ENCODE measurements at places on chromosomes 16 and 17. TPM values are rescaled to one million over a fixed set of nuclear protein-coding genes. Genes with fewer than 3 reads are reported as not detected.
A peak's percentile ranks its signal among the peaks of the same experiment; 100 is the strongest.

- DNase-seq: no peak
Measured at GRCh38 chr16:74892574-74893461, 92.1 kb downstream of the WDR59 start.

DNA sequence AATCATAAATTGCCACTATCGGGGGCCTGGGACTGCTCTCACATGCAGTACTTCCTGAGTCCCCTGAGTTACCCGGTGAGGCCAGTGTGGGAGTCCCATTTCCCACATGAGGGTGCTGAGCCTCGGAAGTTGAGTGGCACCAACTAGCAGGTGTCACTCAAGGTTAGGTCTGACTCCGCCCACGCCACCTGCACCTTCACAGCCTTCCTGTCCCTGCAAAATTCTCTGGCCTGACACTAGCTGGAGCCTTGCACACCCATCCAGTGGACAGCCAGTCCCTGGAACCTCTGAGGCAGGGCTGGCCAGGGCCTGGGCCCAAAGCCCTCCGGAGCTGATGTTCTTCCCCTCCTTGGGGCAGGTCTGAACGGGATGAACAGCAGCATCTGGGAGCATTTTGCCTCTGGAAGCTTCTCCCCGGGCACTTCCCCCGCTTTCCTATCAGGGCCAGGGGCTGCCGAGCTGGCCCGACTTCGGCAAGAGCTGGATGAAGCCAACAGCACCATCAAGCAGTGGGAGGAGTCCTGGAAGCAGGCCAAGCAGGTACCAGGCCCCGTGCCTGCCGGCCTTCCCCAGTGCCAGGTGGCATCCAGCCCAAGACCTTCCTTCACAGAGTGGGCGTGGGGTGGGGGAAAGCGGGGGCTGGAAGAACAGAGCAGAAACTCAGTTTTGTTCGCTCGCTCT, 21.9 kb downstream of the UNC13D start:
- DNase-seq: no peak

- no peak for DNase-seq
Measured at GRCh38 chr16:85366031-85366763, 246.9 kb upstream of the GSE1 start.

- DNase-seq: no peak
Measured at GRCh38 chr16:24255456-24256371, at the start of gene CACNG3. Gene CACNG3 (plus strand): TSS chr16:24256335. CDS start chr16:24256755, 420 bp downstream.

GRCh38 chr16:53541326-53541725, 38.3 kb upstream of the AKTIP start:
- DNase-seq: no peak

- no peak for DNase-seq
Measured at GRCh38 chr17:49218941-49219913, 8.7 kb downstream of the ABI3 start.

- no peak for DNase-seq
Measured at GRCh38 chr17:73827627-73828291, 183.5 kb upstream of the SDK2 start.

- DNase-seq: no peak
Measured at GRCh38 chr16:83972256-83973008, 4.4 kb downstream of the NECAB2 start.

GRCh38 chr17:40980117-40980516, 4.0 kb downstream of the KRT40 start:
- no peak for DNase-seq

DNA sequence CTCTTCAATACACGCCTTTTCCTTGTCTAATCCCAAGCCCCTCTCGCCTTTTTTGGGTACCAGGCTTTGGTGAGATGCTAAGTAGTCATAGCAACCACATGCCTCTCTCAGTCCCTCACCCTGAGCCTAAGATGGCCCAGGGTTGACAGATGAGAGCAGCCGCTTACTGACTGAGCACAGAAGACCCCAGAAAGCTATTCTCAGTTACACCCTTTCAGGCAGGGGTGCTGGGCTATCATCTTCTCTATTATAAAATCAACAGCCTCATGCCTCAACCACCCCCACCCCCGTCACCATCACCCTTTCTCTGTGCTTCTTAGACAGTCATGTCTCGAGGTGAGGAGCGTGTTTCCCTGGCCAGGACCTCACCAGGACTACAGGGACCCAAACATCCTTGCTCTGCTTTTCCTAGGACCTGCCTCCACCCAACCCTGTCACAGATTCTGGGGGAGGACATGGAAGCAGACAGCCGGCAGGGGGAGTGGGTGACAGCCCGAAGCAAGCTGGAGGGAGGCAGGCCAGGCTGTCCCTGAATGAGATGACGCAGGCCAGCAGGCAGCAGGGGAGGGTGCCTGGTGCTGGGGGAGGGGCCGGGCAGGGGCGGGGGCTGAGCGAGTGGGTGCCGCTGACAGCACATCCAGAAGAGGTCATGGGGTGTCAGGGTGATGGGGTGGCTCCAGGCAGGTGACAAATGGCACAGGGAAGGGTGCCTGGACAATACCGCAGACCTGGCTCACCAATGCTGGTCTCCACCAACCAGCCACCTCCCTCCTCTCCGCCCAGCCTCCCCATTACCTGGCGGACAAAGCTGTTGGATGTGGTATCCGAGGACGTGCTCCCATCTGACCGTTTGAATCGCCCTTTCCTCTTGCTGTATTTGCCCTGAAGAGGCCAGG, 3.1 kb downstream of the CACNB1 start:
- DNase-seq: peak; percentile 21

- DNase-seq: no peak
Measured at GRCh38 chr17:71104225-71104624, 934.9 kb downstream of the KCNJ2 start.

DNA sequence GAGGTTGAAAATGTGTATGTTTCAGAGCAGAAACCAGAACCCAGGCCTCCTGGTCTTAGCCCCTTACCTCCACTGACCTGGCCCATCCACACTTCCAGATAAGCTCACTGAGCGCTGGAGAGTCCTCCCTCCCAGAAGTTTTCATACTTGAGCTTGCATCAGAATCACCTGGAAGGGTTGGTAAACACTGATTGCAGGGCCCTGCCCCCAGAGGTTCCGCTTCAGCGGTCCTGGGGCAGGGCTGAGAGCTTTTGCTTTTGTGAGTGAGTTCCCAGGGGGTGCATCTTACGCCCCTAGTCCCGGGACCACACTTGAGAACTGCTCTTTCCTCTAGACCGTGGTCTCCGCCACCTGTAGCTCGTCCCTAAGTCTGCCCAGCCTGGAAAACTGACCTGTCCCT, 20.6 kb downstream of the TTYH2 start:
- no peak for DNase-seq

- peak; percentile 62 for DNase-seq
Measured at GRCh38 chr17:77882481-77883212, 75.9 kb upstream of the TNRC6C start.

- no peak for DNase-seq
Measured at GRCh38 chr17:1275962-1276736, 3.3 kb upstream of the TRARG1 start.

GRCh38 chr17:63178530-63178929, 212.5 kb downstream of the TANC2 start:
- DNase-seq: no peak

- peak; percentile 39 for DNase-seq
Measured at GRCh38 chr16:85994492-85995490, 95.8 kb downstream of the IRF8 start.

- DNase-seq: no peak
Measured at GRCh38 chr17:18246880-18247612, 11.5 kb downstream of the FLII start.

DNA sequence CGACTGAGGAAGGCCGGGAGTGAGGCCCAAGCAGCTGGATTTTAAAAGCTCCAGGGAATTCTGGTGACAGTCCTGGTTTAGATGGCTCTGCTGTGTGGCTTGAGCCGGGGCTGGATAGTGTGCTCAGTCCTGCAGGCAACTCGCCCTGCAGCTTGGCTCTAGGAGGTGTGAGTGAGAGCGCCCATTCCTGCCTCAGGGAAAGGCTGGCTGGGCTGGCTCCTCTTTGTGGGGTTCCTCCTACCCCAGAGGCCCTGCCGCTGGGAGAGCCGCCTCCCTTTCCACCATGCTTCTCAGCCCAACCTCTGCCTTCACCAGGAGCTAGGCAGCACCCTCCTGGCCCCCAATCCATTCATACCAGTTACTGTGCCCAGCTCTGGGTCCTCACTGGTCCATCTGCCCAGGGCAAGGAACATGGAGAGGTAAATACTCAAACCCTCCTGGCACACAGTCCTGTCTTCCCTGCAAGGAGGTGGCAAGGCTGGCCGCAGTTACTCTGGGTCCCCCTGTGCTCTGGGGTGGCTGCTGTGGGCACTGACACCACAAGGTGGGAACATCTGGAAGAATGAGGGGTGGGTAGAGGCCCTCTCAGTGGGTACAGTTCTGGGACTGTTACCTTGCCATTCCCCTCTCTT, 47.1 kb downstream of the VAC14 start:
- no peak for DNase-seq

- no peak for DNase-seq
Measured at GRCh38 chr17:49819138-49819537, 28.7 kb downstream of the TAC4 start.

BLTP2 gene
- 89.7 TPM for total RNA-seq

CLEC19A gene
- not detected for total RNA-seq

BAIAP3 gene
- 1.2 TPM for total RNA-seq

PABPN1L gene
- total RNA-seq: not detected

TSPAN10 gene
- total RNA-seq: 1.2 TPM

RND2 gene
- 0.79 TPM for total RNA-seq

CCL1 gene
- total RNA-seq: not detected

Measured in skin of body (tissue), 3 donors.